ENCODE measurements at places on chromosomes 11 and 22.
A peak's percentile ranks its signal among the peaks of the same experiment; 100 is the strongest.

GRCh38 chr11:111514216-111515031, at the start of gene HOATZ:
HOATZ (plus strand) TSS chr11:111514778; CDS start chr11:111514785, 7 bp downstream.
- DNase-seq, result no peak

- no peak for DNase-seq
Measured at GRCh38 chr11:130261571-130261970, 53.1 kb downstream of the ZBTB44 start.

GRCh38 chr11:78365381-78365792, 52.2 kb downstream of the GAB2 start:
- DNase-seq, result no peak

DNA sequence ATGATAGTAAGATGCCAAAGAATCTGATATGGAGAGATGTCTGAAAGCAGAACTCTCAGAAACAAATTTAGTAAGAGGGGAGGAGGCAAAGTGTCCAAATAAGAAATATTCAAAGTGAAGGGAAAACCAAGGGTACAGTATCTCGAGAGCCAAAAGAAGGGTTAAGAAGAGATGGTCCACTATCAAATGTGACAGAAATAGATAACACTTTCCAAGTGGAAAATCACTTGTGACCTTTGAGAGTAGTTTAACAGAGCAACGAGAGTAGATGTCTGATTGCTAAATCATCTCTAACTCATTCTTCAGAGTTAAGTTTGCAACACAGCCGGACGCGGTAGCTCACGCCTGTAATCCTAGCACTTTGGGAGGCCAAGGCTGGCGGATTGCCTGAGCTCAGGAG, 4.3 kb upstream of the BUD13 start:
- DNase-seq, result no peak

- no peak for DNase-seq
Measured at GRCh38 chr11:111063726-111064517, 181.6 kb upstream of the POU2AF2 start.

- no peak for DNase-seq
Measured at GRCh38 chr11:28472904-28473303, 364.7 kb downstream of the METTL15 start.

DNA sequence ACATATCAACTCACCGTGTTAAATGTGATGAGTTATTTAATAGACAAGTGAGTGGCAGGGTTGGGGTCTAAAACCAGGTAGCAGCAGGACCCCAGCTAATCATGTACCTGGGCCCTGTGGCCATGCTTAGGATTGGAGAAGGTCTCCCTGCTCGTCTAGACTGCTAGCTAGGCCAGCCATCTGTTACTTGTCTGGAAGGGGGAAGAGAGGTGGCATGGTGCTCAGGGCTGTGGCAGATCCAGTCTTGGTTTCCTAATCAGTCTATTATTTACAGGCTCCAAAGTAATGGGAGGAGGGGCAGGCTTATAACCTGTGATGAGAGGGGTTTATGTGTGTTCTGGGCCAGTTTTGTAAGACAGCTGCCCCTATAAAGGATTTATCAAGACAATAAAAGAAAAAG, 105.9 kb downstream of the NTM start:
- no peak for DNase-seq

- no peak for DNase-seq
Measured at GRCh38 chr11:36953976-36954375, 355.9 kb upstream of the RAG2 start.

DNA sequence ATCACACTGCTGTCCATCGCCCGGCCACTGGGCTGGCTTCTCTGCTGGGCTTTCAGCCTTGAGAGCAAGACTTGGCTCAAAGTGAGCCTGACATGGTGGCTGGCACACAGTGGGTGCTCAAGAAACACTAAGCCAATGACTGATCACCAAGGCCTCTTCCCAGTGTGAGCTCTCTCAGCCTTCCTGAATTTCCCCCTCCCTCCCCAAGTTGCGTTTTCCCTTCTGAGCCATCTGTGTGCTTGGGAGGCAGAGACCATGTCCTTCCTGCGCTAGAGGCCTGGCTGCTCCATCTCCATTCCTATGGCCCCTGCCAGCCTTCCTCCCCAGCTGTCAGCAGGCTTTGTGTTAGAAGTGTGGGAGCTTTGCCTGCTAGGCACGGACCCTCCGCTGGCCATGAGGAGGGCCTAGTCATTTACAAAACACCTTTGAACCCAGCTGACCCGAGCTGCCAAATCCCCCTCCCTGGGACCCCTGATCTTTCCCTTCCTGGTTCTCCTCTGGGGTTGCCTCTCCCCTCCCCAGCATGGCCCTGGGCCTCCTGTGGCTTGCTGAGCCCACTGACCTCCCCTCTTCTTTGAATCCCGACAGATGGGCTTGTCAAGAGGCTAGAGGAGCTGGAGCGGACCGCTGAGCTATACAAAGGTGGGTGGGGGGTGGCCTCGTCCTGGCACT, 13.2 kb downstream of the PICK1 start:
- no peak for DNase-seq

DNA sequence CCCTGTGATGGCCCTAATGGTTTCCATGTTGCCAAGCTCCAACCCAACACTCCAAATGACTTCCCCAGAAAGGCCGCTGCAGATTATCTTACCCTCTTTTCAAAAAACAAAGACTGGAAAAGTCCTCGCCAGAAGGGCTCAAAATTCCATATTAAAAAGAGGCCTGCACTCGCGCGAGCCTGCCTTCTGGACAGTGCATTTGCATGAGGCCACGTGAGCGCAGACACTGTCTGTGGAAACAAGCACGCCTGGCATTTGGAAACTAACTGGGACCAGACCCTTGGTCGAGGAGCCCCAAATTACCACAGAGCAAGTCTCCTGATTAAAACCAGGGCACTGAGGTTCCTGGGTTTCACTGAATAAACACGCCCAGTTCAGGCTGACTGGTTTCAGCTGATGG, 42.9 kb downstream of the ABTB2 start:
- DNase-seq, result no peak

GRCh38 chr11:127587511-127587910, 586.9 kb upstream of the KIRREL3 start:
- DNase-seq, result no peak

DNA sequence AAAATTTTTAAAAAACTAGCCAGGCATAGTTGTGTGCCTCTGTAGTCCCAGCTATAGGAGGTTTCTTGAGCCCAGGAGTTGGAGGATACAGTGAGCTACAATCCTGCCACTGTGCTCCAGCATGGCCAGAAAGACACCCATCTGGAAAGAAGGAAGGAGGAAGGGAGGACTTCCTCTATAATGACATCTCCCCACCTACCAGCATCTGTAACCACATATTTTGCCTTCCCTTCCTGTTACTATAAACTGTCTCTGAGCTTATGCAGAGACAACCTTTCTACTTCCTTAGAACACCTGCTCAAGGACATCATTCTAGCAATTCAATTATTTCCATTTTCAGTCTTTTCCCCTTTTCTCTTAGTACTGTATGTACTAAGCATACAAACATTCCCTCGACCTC, 2.2 kb upstream of the NUP160 start:
- no peak for DNase-seq

DNA sequence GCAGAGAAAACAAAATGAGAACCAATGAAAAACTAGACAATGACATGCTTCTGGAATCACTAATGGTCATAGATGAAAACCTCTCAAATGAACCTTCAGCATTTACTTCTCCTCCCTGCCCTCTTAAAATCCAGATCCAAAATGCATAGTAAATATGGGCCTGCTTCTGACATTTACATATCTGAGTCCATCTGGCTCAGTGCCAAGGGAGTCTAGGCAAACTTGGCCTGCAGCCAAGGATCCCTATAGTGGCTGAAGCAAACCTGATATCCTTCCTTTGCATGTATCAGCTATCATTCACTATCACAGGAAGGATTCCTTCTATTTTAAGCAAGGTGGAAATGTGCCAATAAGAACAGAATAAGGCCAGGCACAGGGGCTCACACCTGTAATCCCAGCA, 104.8 kb downstream of the C11orf58 start:
- DNase-seq, result no peak

GRCh38 chr11:76380159-76380976, 564 bp downstream of the THAP12 start:
- peak; percentile 31 for DNase-seq

- DNase-seq, result no peak
Measured at GRCh38 chr22:45731041-45731797, 59.6 kb downstream of the ATXN10 start.

DNA sequence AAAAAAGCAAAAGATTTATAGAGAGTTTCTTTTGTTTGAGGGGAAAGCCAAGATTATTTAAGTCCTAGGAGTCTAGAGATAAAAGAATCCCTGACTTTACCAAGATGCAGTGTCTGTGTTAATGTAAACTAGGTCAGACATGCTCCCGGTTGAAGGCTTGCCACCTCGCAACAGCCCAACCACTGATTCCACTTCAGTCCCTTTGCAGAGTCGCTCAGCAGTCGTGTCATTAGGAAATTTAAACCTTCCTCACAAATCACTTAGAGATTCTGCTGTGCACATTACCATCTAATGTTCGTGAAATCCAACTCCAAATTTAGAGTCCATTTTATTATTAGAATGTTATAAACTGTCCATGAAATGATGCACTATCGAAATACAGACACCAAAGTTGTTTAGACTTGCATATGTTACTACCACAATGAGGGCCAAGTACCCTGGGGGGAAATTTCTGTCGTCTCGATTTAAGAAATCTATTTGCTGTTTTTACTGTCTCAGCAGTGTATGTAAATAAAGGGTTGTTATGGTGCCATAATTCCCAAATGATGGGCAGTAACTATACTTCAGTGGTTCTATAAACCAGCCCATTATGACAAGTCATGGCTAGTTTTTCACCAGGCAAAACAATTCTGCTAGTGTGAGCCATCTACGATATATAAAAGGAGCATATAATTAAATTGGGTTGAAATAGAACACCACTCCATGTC, 101.4 kb upstream of the MTNR1B start:
- no peak for DNase-seq

GRCh38 chr22:29302402-29302680, 4.1 kb upstream of the GAS2L1 start:
- DNase-seq, result no peak

DNA sequence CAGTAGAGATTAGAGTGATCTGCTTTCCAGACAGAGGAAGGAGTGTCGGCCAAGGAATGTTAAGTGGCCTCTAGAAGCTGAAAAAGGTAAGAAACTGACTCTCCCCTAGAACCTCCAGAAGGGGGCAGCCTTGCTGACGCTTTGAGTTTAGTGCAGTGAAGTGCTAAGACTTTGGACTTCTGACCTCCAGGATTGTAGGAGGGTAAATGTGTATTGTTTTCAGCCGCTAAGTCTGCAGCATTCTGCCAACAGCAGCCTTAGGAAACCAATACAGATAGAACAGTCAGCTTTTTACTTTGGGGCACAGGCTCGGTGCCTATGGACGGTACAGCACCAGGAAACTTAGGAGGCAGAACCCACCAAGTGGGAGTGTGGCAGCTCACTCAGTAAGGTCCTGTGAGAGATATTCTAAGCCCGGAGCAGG, 3.6 kb upstream of the TBC1D22A start:
- DNase-seq, result no peak

- DNase-seq, result no peak
Measured at GRCh38 chr22:31148953-31149627, 8.8 kb upstream of the PLA2G3 start.

- no peak for DNase-seq
Measured at GRCh38 chr11:47983464-47984397, 3.4 kb downstream of the PTPRJ start.

GRCh38 chr11:13046637-13047570, 37.8 kb downstream of the RASSF10 start:
- DNase-seq, result no peak

DNA sequence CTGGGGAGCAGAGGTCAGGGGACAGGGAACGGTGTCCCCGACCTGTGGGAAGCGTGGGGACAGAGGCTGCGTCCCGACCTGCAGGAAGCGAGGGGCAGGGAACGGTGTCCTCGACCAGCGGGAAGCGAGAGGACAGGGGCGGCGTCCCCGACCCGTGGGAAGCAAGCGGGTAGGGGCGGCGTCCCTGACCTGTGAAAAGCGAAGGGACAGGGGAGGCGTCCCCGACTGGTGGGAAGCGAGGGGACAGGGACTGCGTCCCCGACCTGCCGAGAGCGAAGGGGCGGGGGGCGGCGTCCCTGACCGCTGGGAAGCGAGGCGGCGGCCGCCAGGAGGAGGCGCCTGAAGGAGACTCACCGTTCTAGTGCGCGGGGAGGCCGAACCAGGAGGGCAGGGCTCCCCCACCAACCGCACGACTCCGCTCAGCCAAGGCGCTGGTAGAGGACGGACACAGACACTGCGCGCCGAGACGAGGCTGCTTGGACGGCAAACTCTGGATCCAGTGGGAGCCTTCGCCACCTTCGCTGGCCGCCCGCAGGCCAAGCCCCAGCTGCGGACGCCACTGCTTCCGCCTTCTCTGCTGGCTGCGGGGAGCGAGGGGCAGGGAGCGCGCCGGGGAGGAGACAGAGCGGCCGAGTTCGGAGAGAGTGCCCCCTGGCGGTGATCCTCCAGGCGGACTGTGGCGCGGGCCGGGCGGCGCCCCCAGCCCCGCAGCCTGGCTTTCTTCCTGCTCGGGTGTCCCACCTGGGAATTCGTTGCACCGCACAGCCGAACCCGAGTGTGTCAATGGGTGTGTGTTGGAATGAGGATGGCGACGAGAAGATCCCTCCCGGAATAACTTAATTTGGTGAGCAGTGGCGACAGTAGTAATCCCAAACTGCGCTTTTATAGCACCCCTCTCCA, at the start of gene TRAF6:
TSS of gene TRAF6 (minus strand) at position 579 of the 900 bp plus-strand sequence. CDS start 8,757 bp downstream, outside the sequence.
- peak; percentile 72 for DNase-seq

- no peak for DNase-seq
Measured at GRCh38 chr11:19546325-19546724, 166.3 kb upstream of the NAV2 start.

GRCh38 chr11:832529-833113, at the start of gene CD151:
CD151 (plus strand) TSS chr11:832952; CDS start chr11:836070, 3,118 bp downstream.
- no peak for DNase-seq
